Diencephalon (tissue), 1 donor: ENCODE measurements at places on chromosomes 5 and 9. TPM values are rescaled to one million over a fixed set of nuclear protein-coding genes. Genes with fewer than 3 reads are reported as not detected.

FLT4 gene
- 2.5 TPM for total RNA-seq

LMX1B gene
- 1.8 TPM for total RNA-seq

PCDHGC5 gene
- 9.5 TPM for total RNA-seq

FBXL7 gene
- 2.8 TPM for total RNA-seq

PTGDS gene
- 93.2 TPM for total RNA-seq

DEPDC1B gene
- 8.1 TPM for total RNA-seq

GLRA1 gene
- 5.5 TPM for total RNA-seq
